AML-193 (cell line): ENCODE measurements at places on chromosomes 16 and 17.

GRCh38 chr17:42023524-42024349 is 3.8 kb downstream of the NKIRAS2 start:
- DNase-seq: peak; percentile 87

GRCh38 chr17:49616601-49617131 is 41.0 kb downstream of the NXPH3 start:
- DNase-seq: no peak

GRCh38 chr17:57086069-57086930 is 1.3 kb downstream of the AKAP1 start:
- peak; percentile 35 for DNase-seq

GRCh38 chr16:89115216-89115861 is 21.7 kb downstream of the ACSF3 start:
- DNase-seq: peak; percentile 96

DNA sequence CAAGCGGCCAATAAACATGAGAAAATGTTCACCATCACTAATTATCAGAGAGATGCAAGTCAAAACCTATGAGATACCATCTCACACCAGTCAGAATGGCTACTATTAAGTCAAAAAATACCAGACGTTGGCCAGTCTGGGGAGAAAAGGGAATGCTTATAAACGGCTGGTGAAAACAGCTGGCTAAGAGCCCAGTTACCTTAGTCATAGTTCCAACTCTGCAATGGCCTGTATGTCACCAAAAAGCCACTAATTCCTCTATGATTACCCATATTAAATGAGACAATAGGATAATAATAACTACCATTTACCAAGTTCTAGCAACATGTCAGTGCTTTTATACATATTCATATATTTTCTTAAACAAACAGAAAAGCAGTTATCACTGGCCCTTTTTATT is 42.9 kb upstream of the CDRT4 start:
- no peak for DNase-seq

DNA sequence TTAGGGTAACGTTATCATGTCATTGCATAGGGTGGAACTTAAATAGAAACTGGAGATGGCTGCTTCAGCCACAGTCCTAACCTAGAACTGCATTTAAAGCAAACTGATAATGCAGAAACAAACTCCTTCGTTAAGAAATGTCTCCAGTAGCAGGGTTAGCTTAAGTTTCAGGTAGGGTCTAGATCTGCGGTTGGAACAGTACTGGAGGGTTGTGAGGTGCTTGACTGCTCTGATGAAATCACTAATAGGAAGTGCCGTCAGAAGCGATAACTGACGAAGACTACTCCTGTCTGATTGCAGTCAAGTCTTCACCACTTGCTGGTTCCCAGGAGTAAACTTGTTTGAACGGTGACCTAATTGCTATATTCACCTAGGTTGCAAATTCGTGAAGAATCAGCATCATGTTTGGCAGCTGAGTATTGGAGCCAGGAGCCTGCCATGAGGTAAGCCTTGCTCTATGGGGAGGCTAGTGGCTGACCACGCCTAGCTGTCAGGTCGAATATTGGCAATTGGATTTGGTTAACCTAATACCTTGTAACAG is 24.5 kb downstream of the TRPV2 start:
- DNase-seq: no peak

DNA sequence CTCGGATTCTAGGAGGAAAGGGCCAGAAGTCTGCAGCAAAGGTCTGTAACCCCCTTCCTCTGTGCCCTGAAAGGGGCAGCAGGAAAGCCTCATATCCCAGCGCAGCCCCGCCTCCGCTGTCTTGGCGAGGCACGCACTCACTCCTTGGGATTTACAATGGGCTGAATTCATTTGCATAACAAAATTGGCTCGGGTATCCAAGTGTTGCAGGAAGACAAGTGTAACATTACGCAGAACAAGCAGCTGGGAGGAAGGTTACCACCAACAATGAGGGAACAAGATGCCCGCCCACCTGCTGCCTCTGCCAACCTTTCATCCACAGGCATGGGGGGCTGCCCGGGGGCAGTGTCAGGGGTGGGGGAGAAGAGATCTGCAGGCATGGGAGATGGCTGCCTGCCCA is 130.4 kb downstream of the MRM1 start:
- no peak for DNase-seq

DNA sequence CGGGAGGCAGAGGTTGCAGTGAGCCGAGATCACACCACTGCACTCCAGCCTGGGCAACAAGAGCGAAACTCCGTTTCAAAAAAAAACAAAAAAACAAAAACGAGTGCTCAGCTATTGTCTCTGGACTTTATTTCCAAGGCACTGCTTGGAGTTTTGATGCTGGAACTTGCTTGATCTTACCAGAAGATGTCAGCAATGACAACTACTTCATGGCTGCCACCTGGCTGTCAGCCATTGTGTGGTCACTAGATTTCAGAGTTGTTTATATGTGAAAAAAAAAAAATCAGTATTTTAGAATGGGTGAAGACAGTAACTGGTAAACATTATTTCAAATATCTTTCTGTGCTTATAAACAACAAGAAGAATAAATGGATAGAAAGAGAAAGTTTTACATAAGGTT is 26.3 kb upstream of the OR4D1 start:
- DNase-seq: peak; percentile 57

DNA sequence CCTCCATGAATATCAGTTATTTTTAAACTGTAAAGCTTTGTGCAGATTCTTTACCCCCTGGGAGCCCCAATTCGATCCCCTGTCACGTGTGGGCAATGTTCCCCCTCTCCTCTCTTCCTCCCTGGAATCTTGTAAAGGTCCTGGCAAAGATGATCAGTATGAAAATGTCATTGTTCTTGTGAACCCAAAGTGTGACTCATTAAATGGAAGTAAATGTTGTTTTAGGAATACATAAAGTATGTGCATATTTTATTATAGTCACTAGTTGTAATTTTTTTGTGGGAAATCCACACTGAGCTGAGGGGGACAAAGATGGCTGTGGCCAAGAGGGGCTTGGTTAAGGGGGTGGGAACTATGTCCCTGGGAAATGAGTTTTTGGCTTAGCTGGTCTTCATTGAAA is 2.3 kb downstream of the CCL11 start:
- no peak for DNase-seq

DNA sequence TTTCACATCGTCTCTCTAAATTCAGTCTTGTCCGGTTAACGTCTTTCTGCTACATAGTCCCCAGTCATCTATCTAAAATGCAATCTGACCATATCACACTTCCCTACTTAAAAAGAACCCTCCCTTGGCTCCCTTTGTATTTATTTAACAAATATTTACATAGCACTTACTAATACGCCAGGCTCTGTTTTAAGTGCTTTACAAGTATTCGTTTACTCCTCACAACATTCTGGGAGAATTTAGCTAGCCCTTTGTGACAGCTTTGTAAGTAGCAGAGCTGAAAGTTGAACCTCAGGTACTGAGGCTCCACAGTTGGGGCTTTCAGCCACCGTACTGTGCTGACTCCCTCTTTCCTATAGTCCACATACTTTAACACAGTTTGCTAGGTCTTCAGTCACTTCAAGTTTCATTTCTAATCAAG is 9.2 kb downstream of the PAFAH1B1 start:
- no peak for DNase-seq
